Epithelial cell of proximal tubule (primary cell): ENCODE measurements at places on chromosomes 5 and 9. TPM values are rescaled to one million over a fixed set of nuclear protein-coding genes. Genes with fewer than 3 reads are reported as not detected.

GRCh38 chr5:174145091-174145490 lies 99.6 kb downstream of the NSG2 start:
- DNase-seq: no peak

- DNase-seq: peak; percentile 36
These were observed 97.0 kb upstream of the TARS1 start for GRCh38 chr5:33343676-33344327.

GRCh38 chr9:37953206-37953774 lies 49.4 kb upstream of the SLC25A51 start:
- no peak for DNase-seq

GRCh38 chr5:30607301-30607894 lies 586.1 kb upstream of the CDH6 start:
- no peak for DNase-seq

DNA sequence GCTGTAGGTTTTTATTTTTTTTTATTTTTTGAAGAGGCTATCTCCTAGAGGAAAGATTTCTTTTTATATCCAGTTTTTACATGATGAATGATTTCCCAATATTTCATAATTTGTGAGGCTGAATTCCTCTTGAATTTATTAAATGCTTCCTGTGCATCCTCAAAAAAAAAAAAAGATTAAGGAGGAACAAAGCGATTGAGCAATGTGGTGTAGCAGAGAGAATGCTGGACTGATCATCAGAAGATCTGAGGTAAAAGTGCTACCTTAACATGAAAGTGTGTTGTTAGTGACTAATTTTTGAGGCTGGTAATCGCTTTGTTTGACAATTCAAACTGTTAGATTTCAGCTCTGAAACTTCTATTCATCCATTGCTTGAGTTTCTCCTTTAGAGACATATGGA lies 125.1 kb downstream of the ESM1 start:
- DNase-seq: no peak

The C6 gene
- not detected in 2 replicates for total RNA-seq
